ENCODE measurements at places on chromosomes 16 and 17.

GRCh38 chr17:78583091-78583490, 5.9 kb upstream of the DNAH17 start:
- DNase-seq = no peak

GRCh38 chr16:77574867-77575624, 140.2 kb upstream of the ADAMTS18 start:
- no peak for DNase-seq

- no peak for DNase-seq
Measured at GRCh38 chr16:77581706-77582105, 140.6 kb upstream of the NUDT7 start.

- DNase-seq = no peak
Measured at GRCh38 chr16:57051696-57052228, 40.6 kb upstream of the CPNE2 start.

- no peak for DNase-seq
Measured at GRCh38 chr16:55133654-55134053, 190.3 kb upstream of the IRX6 start.
